Neural crest cell (in vitro differentiated cells): ENCODE measurements at places on chromosomes 1 and 21.
A peak's percentile ranks its signal among the peaks of the same experiment; 100 is the strongest.

- peak; percentile 9 for DNase-seq
Measured at GRCh38 chr1:230632273-230632873, 9.9 kb upstream of the COG2 start.

DNA sequence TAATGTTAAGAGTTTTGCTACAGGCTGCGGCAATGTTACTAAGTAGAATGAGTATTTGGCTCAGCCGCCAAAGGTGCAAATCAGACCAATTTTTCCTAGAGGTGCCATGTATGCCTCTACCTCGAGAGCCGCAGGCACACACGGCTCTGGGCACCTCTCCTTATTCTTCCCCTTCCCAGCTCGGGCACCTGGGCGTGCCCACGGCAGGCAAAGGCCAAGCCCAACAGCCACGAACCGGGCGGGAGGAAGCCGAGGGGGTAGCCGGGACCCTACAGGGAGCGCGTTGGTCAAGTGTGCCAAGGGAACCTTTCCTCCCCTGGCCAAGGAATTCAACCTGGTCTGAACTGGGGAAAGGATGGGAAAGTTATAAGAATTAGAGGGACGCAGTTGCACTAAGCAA, 31.0 kb downstream of the LRRC3 start:
- no peak for DNase-seq

DNA sequence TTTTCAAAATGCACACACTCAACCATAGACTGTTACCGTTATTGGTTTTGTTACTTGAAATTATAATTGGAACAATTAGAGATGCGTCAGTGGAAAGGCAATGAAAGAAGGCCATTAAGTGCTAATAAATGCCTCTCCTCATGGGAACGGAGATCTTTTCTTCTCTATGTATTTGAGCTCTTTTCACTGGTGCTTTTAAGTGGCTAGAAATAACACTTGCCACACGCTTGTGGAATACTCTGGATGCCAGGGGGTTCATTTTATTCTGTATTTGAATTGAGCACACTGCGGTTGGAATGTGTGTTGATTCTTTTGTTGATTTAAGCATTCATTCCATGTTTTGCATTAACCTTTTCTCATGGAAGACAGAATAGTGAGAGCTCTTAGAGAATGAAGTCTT, 68.4 kb downstream of the DNM3 start:
- no peak for DNase-seq

DNA sequence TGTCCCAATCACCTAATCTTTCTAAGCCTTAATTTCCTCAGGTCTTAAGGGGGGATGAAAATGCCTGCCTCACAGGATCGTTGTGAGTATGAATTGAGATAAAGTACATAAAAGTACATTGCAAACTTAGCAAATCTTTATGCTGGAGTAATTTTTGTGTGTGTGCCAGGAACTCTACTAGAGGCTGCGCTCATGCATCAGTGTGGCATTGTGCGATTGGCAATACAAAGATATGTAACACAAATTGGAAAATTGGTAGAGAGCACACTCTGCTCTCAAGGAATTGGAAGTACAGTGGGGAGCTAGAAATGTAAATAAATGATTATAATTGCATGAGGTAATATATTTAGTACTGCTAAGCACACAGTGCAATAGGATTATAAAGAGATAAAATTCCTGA, 398.3 kb downstream of the DUSP10 start:
- no peak for DNase-seq

GRCh38 chr21:39224930-39225329, 41.7 kb upstream of the PSMG1 start:
- no peak for DNase-seq

DNA sequence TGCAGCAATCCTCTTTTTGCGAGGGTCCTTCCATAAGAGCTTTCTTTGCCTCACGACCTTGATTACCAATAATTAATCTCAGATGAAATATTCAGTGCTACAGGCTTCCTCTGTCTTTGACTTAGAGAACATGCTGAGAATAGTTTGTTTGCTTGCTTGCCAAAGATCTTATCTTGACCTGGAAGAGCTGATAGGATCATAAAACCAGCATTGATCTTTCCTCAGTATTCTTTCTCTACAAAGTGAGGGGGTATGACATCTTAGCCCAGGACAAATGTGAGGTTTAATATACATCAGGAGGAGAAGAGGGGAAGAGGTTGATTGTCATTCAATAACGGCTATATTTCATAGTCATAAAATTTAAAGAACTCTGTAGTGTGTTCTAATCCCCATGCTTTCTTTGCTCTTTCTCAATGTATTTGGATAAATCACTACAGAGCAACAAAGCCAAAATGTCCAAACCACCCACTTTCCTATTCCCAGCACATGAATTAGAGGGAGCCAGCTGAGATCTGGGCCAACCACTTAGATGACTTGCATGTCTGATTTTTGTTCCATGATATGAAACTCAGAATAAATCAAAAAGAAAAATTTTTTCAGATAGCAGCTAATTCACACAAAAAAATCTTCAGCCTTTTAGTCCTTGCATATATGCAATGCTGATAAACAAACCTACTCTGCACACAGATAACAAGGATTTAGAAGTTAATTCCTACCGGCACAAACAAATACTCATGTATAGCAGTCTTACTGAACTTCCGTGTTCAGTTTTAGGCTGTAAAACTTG, 50.5 kb upstream of the IPO9 start:
- no peak for DNase-seq

DNA sequence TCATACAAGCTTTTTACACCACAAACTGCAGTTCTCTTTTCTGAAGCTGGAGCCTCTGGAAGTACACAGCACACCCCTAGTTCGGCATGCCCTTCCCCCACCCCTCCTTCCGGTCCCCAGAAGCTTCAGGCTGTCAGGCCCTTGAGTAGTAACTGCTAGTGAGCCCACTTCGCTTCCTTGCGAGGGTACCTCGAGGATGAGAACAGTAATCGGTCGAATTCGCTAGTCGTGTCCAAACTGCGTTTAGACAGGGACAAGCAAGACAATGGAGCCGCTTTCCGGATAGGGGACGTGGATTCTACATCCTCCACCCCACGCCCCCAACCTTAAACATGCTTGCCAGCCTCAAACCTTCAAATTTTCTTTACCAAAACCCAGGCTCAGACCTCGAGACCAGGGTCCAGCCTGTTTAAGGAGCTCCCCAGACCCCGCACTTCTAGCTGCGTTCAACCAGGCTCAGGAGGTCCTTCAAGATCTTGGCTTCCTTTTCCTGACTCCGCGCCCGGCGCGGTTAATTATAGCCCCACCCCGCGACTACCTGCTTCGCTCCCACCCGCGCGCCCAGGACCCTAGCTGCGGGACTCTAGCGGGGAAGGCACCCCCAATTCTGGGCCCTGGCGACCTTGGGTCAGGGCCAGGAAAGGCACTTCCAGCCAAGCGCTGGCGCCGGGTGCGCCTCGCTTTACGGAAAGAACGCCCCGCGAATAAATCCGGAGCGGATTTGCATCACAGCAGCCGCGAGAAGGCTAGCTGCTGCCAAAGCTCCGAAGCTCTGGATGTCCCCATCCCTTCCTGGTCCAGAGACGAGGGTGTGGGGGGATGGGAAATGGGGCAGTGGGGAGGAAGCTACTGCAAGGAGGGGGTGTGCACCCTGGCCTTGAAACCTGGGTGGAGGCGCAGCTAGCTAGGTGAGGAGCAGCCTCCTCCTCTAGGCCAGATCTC, 8.1 kb upstream of the TSPAN1 start:
- DNase-seq, result no peak

GRCh38 chr1:170893655-170894297, 41.6 kb upstream of the MROH9 start:
- DNase-seq, result no peak

GRCh38 chr1:199020904-199021303, 382.1 kb downstream of the PTPRC start:
- DNase-seq, result no peak

- DNase-seq, result no peak
Measured at GRCh38 chr1:41419584-41420295, 58.5 kb downstream of the FOXO6 start.

- DNase-seq, result no peak
Measured at GRCh38 chr1:199843861-199844260, 183.6 kb upstream of the NR5A2 start.

DNA sequence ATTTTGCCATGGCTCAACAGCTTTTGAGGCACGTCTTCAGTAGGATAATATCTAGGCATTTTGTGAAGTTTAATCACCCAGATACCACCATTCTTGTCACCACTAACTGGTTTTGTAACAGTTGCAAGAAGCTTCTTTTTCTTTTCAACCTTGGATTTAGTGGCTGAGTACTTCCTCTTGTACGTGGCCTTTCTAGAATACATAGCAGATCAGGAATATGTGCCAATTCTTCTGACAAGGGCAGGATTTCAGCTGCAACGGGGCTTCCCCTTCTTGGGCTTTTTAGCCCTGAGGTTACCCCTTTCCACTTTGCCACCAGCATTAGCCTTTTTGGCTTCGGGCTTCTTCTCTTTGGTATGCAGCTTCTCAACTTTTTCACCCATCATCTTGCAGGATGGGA, 79.3 kb upstream of the WARS2 start:
- DNase-seq, result no peak

DNA sequence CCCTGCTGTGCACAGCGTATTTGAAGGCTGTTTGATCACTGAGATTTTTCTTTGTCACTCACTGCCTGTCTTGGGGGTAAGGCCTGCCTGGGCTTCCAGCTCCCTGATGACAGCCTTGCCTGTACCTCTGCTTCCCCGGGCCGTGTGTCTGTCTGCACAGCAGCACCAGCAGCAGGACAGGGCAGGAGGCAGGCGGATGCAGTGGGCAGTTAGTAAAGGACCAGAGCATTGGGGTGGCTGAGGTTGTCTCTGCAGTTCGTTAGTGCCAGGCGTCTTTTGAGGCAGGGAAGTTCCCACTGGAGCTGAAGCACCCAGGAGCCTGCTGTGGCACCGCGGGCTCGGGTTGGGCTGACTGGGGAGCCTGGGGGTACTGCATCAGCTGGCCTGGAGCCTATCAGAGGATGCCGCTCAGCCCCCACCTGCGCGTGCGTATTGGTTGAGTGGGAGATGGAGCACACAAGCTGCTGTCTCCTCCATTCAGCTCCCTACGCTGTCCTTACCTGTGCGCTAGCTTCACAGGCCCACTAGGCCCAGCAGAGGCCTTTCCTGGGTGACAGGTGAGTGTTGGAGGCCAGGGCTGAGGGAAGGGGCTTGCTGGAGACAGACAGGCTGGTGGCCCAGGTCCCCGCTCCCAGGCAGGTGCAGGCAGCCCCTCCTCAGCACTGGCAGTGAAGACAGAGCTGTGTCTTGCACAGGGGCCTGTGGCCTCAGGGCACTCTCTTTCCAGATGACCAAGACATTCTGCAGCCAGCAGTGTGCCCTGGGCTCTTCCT, 28.2 kb downstream of the SNAP47 start:
- no peak for DNase-seq

GRCh38 chr21:35953597-35953996, 106.7 kb downstream of the SETD4 start:
- DNase-seq, result no peak

DNA sequence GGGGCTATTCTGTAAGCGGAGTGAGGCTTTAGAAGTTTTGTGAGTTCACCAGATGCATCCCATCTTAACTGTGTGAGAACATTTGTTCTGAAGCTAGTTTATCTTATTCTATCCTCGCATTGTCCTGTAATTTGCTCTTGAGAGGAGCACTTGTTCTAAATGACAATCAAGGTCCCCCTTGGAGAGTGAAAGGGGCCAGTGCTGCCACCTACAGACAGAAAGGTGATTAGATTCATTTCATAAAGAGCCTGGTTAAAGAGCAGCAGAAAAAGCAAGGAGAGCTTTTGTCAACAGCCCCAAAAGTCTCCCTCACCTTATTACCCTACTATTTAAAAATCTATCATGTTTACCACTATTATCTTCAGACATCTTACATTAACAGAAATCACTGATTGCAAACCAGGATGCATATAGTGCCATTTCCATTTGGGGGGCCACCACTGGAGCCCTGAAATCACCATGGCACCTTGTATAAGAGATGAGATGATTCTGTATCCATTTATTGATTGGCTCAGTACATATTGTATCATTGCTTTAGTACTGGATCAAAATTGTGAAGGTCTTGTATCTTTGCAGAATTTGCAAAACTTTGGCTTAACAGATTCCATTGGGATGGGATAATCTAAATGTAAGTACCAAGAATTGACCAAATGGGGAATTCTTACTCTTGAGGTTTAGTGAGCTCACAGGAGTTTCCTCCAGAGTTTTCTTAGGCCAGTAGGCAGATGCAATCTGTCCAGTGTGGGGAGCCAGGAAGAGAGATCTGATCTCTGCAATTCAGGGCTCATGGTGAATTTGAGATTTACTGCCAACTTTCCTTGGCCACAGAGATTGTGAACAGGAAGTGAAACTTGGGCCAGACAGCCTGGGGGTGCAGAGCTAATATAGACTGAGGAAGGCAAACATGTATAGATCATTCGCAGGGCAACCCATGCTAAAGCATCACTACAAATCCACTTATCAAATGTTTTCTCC, 64.3 kb upstream of the TRABD2B start:
- peak; percentile 66 for DNase-seq

GRCh38 chr1:101330427-101331130, 93.8 kb downstream of the S1PR1 start:
- DNase-seq, result no peak

DNA sequence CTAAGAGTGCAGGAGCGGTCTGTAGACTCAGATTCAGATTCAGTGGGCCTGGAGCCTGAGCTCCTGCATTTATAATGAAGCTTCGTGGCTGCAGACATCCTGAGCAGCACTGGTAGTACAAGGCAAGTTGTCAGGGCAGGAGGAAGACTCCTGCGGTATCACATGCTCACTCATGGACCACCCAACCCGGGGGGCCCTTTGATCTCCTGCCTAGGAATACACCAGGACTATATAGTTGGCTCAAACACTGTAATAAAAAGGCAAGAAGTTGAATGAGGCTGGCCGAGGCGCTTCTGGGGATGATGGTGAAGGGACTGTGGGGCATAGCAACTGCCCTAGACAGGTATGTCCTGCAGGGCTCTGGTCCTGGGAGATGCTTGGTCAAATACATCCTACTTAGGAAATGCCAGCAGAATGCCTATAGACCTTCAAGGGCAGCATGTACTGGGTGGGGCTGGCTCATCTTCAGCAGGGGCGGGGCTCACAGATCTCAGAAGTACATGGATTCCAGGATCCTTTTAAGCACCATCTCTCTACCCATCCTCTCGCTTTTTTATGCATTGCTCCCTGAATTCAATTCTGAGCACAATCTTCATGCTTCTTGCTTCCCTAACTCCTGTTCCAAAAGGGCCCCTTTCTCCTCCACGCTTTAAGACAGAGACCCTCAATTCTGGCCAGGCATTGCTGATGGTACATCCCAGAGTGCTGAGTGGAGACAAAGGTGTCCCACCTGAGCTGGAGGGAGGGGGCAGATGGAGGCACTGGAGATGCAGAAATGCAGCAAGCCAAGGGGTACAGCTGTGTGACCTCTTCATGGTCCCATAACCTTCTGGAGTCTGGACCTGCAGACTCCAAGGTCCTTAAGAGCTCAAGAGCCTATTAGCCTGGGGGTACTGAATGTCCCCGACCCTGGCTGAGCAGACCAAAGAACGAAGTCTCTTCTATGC, 2.1 kb upstream of the RAP1GAP start:
- no peak for DNase-seq

DNA sequence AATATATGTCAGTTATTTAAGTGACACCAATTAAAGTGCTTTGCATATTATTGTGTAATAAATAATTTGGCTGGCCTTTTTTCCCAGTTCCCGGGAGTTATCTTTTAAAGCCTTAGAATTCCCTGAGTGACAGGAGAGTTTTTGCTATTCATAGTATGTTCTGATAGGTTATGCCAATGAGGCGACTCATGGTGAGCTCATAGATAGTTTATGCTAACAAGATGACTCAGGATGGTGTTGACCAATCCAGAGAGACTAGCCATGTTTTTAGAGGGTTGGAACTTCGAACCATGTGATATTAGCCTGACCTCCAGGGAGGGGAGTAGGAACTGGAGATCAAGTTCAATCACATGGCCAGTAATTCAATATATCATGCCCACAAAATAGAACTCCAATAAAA, 310.8 kb downstream of the USP25 start:
- DNase-seq, result no peak

GRCh38 chr1:11470912-11471311, 8.0 kb upstream of the DISP3 start:
- no peak for DNase-seq
